ENCODE measurements at places on chromosomes 6 and 20.

DNA sequence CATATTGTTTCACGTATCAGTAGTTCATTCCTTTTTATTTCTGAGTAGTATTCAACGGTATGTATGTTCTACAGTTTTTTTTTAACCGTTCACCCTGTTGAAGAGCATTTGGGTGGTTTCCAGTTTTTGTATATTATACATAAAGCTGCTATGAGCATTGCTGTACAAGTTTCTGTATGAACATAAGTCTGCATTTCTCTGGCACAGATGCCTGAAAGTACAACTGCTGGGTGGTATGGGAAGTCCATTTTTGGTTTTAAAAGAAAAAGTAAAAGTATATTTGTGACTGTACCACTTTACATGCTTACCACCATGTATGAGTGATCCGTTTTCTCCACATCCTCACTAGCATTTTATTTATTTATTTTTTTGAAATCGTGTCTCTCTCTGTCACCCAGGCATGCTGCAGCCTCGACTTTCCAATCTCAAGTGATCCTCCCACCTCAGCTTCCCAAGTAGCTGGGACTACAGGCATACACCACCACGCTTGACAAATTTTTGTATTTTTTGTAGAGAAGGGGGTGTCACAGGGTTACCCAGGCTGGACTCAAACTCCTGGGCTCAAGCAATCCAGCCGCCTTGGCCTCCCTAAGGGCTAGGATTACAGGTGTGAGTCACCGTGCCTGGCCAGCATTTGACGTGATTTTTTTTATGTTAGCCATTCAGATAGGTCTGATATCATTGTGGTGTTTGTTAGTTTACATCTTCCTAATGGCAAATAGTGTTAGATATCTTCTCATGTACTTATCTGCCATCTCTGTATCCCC, 11.0 kb upstream of the SIM1 start:
- DNase-seq, result no peak

- DNase-seq, result no peak
These were observed 12.1 kb downstream of the PTCHD4 start for GRCh38 chr6:48098923-48099322.

DNA sequence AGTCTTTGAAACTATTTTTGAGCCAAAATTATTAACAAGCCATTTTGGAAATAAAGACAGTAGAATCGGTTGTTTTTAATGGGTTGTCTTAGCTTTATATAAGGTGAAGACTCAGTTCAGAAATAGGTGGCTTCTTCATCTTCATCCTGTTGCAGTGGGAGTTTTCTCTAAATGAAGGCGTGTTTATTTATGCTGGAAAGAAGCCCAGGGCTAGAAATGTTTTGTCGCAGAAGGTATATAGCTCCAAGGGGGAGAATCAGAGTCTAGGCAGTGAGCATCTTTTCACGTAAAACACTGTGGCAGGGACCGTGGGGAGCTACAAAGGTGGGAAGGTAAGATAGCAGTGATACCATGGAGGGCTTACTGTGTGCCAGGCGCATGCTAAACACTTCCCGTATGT, 34.3 kb downstream of the FARS2 start:
- no peak for DNase-seq

DNA sequence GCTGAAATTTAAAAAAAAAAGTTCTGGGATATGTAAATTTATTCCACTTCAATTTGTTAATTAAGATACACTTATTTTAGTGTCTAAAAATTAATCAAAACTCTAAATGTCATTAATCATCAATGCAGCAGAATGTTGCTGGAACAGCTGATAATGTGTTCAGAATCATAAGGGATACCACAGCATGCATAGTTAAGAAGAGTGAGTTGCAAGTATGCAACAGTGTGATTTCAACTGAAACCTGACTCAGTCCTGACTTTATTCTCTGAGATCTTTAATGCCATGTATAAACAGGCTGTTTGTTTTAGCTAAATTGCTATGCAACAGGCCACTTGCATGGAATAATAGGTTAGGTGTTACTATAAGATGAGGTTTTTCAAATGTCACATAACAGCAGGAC, 1.4 kb downstream of the GRIK2 start:
- DNase-seq, result no peak

GRCh38 chr20:25042531-25043498, 15.1 kb downstream of the ACSS1 start:
- no peak for DNase-seq

GRCh38 chr6:136510782-136511181, 39.4 kb downstream of the MAP7 start:
- DNase-seq, result no peak

DNA sequence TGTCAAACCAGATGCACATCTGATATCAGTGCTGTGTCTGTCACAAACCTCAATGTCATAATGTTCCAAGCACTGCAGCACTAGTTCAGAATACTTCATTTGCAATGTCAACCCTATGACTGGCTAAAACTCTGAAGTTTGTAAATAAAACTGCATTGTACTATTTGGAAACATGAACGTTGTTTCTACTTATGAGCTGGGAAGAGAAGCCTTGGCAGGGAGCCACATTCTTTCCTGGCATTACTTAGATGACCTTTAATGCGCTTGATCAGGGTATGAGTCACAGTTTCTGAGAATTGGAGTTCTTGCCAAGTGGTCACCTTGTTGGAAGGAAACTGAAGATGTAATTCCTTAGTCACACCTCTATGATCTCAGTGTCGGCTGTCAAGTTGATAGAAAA, 664.8 kb upstream of the MMS22L start:
- no peak for DNase-seq

DNA sequence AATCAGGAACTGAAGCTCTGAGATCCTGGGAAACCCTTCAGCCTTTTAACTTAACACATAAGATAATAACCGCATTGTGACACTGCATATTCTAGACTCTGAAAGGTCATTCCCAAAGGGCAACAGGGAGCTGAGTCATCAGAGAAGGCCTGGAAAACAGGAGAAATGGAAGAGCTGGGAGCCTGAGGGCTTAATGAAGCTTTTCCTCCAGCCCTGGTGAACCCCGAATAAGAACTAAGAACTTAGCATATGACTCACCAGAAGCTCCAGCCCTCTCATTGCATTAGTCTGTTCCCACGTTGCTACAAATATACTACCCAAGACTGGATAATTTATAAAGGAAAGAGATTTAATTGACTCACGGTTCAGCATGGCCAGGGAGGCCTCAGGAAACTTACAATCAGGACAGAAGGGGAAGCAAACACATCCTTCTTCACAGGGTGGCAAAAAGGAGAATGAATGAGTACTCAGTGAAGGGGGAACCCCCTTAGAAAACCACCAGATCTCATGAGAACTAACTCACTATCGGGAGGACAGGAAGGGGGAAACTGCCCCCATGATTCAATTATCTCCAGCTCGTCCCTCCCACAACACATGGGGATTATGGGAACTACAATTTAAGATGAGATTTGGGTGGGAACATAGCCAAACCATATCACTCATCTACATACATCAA, 648.5 kb downstream of the TFAP2A start:
- no peak for DNase-seq

DNA sequence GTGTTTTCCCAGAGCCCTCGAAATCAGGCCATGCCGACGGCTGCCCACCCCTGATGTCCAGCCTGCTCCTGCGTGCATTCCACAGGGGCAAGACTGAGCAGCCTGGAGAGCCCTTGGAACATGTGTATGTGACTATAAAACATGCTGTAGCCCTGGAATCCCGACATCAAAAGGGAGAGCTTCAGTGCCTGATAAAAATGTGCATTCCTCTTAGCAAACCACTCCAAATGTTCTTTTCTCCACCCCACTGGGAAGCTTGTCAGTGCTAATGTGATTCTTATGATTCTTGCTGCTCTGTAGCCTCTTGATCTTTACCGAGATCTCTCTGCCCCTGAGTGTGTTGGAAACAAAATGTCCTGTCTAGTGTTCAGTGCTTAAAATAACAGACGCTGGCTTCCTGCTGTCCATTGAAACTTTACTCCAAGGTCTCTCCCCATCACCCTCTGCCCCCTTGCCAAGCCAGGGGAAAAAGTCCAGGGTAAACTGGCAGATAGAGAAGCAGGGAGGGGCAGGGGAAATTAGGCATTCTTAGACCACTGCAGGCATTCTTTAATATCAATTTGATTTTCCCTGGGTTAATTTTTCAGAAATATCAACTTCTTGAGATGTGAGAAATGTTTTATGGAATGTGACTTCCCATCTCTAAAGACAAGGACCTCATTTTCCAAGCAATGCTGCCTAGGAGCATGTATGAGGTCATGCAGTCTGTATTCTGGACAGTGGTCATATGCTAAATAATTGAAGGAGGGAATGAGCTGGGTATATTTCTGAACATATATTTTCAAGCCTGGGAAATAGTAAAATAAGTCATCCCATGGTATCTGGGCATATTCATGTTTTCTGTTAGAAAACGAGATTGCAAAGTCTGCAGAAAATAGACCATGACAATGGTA, 73.8 kb upstream of the ISM1 start:
- DNase-seq, result no peak

GRCh38 chr6:149727793-149728498, 10.0 kb upstream of the LATS1 start:
- no peak for DNase-seq

DNA sequence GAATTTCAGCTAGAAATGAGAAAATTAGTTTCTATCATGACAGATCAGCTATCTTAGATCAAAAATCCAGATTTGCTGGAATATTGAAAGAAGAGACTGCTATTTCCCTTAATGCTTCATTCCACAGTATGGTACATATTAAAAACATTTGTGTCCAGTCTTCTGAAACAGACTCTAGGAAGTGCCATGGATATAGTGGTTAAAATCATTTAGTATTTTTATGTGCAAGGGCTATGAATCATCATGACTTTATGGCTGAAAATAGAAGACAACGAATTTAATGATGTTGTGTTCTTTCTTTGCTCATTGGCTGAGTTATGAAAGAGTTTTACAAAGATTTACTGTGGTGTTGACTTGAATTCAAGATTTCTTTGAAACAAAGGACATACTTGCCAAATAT, 146.6 kb downstream of the ANKRD60 start:
- DNase-seq, result no peak

- no peak for DNase-seq
These were observed 11.4 kb downstream of the HLA-E start for GRCh38 chr6:30500421-30501355.

GRCh38 chr6:102458990-102459389, 1065.5 kb downstream of the GRIK2 start:
- no peak for DNase-seq

DNA sequence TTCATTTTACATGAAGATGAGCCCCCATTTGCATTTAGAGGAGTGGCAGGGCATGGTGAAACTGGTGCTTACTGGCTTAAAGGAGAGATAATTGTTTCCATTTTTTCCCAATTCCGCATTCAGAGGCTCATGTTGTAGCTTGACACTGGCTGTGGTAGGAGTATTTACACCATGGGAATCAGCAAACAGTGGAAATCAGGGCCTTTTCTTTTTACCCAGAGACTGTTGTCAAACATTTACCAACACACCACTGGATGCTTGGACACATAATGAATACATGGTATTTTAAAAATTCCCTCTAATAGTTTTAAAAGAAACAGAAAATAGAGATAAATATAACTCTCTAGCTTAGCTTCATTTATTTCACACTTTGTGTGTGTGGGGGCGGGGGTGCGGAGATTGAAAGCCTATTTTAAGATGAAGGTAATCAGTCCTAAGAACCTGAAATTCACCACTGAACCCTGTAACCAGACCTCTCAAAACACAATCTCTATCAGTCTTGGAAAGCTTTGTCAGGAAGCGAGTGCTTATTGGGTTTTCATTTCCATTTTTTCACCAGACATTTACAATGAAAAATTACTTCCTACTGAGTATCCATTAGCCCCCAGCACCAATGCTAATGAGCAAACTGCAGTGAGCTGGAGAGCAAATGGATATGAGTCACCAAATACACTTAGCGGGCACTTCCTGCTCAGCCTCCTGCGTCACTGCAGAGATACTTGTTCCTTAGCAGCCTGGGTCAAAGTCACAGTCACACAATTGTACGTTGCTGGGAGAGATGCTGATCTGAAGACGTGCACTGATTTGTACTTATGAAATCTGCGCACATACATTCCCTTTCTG, 532.0 kb downstream of the BCKDHB start:
- DNase-seq, result no peak

- DNase-seq, result no peak
These were observed 125.9 kb upstream of the ESR1 start for GRCh38 chr6:151681433-151682059.

DNA sequence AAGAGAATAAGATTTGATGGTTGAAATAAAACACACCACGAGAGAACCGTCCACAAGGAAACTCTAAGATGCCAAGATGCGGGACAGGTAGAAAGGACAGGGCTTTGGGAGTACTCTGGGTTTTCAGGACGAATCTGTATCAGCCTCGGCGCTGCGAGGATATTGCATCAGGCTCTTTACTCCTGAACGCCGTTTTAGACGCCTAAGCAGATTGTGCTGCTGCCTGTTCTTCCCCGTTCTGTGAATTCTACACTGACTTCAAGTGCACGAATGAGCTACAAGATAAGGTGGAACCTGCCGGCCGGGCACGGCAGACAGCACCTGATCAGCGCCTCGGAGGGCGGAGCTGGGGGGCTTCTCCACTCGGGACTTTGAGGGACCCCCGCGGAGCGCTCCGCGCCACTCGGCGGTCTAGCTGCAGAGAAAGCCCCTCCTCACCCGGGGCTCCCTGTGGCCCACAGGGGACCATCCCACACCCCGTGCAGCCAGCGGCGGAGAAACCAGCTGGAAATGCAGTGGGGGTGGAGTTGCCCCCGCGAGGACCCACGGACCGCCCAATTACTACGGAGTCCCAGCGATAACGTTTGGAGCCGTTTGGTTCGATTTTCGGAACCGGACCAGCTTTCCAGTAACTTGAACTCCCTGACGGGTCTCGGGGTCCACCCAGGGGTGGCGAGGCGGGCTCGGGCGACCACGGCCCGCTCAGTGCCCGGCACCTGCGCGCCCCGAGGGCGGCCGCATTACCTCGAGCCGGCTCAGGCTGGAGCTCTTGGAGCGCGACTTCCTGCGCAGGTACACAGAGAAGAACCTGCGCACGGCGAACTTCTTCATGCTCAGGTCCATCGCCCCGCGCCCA, 646 bp downstream of the RPS6KA2 start:
- DNase-seq, result peak; percentile 22

DNA sequence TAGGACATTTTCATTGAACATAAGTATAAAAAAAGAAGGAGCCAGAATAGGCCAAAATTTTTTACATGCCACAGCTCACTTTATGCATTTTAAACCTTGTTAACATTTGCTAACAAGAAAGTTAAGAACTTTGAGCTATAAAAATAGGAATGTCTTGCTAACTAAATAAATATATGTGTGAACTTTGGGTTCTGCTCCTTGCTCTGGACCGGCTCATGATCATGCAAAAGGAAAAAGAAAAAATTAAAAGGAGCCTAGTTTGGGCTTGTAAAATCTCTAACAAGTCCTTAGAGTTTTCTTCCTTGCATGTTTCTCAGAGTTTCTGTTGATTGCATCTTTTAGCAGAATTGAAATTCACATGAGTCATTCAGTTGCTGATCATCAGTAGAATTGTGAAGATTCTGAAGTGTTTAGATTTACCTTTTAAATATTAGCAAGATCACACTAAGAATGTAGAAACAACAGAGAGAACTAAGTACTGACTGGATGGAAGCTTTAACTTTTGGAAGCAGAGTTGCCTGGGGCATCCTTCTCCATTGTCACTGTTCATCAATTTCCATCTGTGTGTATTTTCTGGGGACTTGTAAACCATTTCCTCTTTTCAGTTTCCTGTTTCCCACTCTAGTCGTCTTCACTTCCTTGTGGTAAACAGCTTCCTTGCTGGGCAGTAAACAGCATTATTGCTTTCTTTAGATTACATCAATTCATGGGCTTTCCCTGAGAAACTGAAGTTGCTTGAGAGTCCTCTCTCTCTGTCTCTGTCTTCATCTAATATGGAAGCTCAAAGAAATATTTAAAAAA, 458.4 kb upstream of the BTBD3 start:
- DNase-seq, result no peak

GRCh38 chr6:169639653-169640278, 62.1 kb downstream of the WDR27 start:
- no peak for DNase-seq
